ENCODE measurements at places on chromosomes 4 and X.

DNA sequence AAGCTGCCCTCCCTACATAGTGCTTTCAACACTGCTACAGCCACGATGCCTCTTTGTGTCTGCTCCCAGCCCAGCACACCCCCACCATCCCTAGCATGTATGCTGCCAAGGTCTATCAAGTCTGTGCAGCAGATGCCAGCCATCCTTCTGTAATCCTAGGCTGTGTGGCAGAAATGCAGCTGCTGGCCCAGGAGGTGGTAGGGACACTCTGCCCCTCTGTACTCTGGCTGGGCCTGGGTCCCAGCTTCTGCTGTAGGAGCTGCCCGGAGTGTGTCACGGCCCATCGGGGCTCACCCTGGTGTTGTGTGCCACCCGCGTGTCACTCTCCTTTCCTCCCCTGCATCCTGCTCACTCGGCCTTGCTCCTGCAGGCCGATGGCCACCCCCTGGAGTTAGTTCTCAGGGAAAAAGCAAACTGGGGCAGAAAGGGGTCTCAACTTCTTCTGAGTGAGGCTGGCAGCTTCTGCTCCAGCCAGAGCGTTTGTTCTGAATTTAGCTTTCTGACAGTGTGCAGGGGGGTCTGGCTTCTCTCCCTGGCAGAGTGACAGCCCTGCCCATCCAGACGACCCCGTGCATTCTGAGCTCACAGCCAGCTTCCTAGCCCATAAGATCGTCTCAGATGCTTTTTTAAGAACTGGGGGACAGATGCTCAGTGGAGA is 22.7 kb downstream of the PSAPL1 start:
- no peak for DNase-seq

- DNase-seq, result peak; percentile 56
Measured at GRCh38 chr4:40055863-40056715, 561 bp upstream of the N4BP2 start.

DNA sequence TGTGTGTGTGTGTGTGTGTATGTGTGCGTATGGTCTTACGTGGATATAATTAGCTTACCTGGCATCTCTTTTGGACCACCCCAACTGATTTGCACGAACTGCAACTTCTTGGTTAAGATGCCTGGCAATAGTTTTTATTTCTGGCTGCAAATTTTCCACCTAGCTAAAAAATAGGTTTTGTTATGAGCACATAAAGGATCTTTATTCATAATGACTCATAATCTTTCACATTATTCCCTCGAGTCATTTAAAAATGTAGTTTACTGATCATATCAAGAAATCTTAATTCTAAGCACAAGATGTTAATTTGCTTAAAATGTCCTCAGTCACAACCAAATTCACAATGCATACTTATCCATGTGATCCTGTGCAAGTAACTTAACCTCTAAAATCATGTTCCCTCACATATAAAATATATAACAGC is 1.5 kb downstream of the COX18 start:
- no peak for DNase-seq

GRCh38 chr4:168651864-168652263 is 155.0 kb downstream of the PALLD start:
- DNase-seq, result no peak

DNA sequence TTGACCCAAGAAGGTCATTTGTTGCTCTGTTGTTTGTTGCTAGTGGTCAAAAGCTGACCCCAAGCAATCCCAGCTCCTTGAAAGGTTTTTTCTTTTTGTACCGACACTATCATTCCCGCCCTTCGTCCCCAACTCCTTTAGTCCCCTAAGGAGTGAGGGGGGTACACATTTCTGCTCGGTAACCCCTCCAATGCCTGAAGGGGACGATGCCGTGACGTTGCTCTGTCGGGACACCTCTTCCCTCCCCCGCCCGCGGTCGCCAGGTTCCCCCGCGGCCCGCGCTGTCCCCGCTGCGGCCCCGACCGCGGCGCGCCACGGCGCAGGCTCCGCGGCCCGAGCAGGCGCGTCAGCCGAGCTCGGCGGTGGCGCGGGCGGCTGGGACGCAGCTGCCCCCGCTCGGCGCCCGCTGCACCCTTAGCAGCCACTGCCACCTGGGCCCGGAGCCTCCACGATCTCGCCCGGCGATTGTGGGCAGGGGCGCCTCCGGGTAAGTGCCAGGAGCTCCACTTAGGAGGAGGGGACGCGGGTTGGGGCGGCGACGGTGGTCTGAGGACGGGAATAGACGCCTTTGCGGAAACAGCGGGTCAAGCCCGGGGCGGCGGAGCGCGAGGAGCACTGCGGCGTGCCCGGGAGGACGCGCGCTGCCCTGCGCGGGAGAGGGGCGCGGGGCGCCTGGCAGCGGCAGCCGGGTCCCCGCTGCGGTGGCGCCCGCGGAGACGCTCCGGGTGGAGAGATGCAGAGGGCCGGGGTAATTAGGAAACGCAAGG is at the start of gene GLRB:
Gene GLRB (plus strand): TSS at position 340 of the 767 bp plus-strand sequence. CDS start 1,875 bp downstream, outside the sequence.
- peak; percentile 49 for DNase-seq

GRCh38 chr4:141074098-141074878 is 59.0 kb downstream of the RNF150 start:
- DNase-seq, result no peak

GRCh38 chr4:3765271-3766035 is 732 bp upstream of the ADRA2C start:
- no peak for DNase-seq

DNA sequence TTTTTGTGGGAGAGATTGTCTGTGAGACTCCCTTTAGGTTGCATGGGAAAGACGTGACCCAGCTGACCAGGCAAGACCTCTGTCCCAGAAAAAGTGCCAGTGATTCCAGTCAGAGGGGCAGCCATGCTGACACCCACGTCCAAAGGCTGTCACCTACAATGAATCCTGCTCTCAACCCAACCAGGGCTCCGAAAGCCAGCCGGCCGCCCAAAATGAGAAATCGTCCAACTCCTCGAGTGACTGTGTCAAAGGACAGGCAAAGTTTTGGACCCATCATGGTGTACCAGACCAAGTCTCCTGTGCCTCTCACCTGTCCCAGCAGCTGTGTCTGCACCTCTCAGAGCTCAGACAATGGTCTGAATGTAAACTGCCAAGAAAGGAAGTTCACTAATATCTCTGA is 5.5 kb downstream of the SLITRK2 start:
- DNase-seq, result no peak

DNA sequence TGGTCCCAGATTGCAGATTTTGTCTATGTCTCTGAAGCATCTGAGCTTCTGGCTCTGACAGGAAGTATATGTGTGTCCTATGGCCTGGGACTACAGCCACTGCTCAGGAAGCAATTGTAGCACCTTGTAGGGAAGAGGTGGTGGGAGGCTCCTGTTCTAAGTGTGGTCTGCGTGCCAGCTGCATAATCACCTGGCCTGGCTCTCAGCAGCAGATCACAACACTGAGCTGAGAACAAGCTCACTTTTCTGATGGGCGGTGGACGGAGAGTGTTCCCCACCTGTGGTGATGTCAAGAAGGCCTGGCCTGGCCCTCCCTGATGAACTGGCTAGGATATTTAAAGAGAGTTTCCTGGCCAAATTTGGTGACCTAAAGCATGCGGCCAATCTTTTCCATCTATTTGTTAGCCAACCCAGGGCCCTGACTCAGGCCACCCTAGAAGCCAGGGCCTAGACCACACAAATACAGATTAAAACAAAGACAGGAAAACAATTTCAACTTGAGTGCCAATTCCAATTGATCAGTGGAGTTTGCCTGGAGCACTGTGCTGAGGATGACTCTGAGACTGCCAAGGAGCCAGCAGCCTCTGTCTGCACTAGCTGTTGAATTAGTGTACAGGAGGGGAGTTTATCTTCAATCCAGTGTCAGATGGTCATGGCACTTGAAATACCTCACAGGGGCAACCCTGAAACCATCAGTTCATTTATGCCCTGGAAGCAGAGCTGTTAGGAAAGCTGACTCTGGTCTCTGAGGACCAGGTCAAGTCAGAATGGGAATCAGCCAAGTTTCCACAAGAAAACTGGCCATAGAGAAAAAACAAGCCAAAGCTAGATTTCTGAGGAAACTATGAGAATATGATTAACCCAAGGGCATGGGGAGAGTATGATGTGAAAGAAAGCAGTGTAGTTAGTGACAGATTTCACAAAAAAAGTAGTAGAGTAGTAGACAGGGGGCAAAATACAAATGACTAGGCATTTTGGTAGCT is 47.4 kb downstream of the PRDM5 start:
- peak; percentile 4 for DNase-seq

DNA sequence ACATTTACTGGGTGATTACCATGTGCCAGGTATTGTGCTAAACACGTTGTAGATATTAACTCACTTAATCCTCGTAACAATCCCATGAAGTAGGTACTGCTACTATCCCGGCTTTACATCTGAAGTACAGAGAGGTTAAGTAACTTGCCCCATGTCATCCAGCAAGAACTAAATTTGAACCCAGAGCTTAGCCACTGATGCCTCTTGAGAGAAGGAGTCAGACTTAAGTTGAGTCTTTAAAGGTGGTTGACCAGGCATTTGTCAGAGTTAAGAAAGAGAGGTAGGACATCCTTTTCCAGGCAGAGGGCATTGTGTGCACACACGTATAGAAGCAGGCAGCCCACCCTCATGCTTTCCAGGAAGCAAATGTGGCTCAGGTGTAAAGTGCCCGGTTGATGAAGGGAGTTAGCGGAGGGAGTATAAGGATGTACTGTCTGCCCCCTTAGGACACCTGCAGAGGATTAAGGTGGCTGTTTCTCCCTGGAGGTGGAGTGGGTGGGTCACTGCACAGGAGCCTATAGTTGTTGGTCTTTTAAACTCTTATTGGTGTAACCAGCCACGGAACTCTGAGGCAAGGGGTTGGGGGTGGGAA is 335 bp upstream of the CD38 start:
- DNase-seq, result no peak

DNA sequence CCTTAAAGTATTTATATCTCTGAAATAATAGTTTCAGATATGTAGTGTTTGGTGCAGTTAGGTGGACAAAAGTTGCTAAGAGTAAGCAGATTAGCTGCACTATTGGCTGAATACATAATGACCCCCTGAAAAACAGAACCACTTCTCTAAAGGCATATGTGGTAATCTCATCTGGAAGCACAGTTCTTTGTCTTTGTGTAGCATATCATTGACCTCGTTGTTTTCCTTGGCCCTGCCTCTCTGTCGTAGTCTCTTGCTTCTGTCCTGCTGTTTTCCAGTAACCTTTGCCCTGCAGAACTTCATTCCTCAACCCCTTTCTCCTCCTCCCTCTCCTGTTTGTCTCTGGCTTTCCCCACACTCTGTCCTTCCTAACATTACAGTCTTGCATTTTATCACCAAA is 41.4 kb downstream of the JADE3 start:
- no peak for DNase-seq

DNA sequence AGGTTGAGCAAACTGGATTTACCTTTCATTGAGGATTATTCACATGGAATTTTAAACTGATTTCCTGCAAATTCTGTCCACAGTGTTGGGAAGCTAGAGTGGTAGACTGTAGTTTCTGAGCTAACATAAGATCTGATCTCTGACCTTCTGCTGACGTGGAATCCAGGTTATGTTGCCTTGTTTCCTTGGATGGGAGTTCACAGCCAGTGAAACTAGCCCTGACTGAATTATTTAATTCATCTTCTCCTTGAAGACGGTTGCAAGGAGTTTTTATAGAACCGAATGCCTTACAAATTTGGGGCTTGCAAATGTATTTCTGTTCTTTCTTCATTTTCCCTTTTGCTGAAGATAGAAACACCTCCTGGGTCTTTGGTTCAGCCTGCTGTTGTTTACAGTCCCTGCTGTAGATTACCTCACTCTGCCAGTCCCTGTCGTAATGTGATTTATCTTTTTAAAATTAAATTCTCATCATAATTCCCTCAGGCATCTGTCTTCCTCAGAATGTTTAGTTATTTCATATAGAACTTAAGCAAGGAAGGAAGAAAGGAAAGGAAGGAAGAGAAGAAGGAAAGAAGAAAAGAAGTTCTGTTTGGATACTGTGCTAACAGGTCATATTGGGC is 113.9 kb downstream of the CEP135 start:
- no peak for DNase-seq

- no peak for DNase-seq
Measured at GRCh38 chr4:23476515-23477090, 413.2 kb downstream of the PPARGC1A start.

DNA sequence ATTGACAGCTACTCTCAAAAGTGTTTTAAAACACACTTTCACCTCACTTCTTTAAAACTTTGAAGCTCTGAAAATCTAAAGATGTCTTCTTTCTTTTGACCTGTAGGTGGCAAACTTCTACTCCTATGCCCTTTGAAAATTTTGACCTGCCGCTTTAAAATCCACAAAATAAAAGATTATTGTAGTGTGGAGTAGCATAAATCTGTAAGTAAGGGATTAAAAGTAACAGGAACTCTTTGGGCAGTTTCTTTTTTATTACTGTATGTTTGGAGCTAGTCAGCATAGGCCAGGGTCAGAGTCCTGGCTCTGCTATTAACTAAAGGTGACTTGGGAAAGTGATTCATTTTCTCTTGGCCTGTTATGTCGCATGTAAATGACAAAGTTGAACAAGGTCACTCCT is 25.5 kb downstream of the BBS12 start:
- DNase-seq, result peak; percentile 39

DNA sequence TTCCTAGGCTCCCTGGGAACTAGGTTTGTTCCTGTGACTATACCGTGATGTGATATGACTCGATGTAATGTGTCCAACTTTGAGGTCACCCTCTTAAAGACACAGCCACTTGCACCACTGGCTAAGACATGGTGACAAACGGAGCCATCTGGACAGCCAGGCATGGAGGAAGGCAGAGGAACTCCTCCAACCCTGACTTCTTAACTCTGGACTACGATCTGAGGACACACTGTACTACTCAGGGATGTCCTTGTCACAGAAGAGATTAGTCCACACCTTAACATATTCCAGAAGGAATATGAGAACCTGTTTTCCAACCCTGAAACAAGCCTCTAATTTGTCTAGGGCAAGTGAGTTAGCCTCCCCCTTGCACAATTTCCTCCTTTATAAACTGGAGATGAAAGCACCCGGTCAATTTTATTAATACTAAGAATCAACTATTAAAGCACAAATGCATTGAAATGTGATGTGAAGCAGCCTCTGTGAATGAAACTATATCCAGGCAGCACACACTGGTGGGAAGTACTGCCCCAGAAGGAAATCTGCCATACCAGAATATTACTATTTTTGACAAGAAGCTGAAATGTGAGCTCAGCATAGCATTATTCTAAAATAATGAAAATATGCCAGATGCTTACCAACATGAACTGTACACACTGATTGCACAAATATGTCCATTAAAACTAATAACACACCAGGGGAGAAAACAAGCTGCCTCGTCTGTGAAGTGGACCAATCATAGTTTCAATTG is 47.3 kb downstream of the TSPAN5 start:
- DNase-seq, result no peak

GRCh38 chrX:16465081-16465876 is 184.7 kb upstream of the S100G start:
- no peak for DNase-seq

DNA sequence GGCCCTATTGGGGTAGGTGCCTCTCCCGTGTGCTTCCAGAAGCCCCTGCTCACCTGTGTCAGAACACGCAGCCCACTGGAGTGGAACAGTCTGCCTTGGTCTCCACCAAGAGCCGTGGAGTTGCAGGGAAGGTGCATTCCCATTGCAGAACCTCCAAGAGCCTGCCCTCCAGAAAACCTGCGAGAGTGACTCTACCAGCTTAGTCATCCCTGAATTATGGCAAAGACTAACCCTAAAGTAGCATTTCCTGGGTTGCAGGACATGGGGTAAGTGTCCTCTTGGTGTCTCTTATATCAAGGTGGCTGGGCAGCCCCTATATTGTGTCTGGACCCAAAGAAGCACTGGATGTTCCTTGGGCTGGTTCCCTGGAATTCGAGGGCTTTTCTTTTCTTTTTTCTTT is 224.6 kb downstream of the BCOR start:
- DNase-seq, result no peak

GRCh38 chr4:143587703-143588102 is 74.2 kb downstream of the SMARCA5 start:
- no peak for DNase-seq

GRCh38 chrX:112761242-112762207 is 79.1 kb downstream of the AMOT start:
- no peak for DNase-seq
